ENCODE measurements at places on chromosomes 13 and 19. TPM values are rescaled to one million over a fixed set of nuclear protein-coding genes. Genes with fewer than 3 reads are reported as not detected.

- DNase-seq, result no peak
Observed at GRCh38 chr19:45764475-45764874, 4.6 kb downstream of the SIX5 start.

- DNase-seq, result no peak
Observed at GRCh38 chr13:96898646-96899254, 95.5 kb downstream of the OXGR1 start.

DNA sequence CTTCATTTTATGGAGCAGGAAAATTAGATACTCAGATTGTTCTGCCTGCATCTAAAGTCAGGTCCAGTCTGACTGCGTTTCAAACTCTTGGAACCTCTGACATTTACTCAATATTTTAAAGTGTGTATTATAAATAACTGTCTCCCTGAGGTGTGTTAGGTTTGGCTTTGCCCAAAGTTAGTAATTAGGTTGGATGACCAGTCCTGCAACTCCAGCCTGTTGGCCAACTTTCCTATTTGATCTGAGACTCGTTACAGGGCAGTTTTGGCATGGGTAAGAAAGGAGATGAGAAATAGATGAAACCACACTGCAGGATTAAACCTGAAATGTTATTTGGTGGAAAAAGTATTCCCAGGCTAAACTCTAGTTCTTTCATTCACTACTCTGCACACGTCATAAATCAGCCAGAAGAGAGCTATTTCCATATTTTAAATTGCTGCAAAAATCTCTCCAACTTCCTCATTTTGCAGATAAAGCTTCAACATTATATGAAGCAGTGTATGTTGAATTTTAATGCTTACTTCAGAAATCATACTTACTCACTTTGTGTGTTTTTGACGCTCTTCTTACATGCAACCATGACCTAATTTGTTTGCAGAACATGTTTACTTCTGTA lies 357.1 kb downstream of the DCT start:
- no peak for DNase-seq

DNA sequence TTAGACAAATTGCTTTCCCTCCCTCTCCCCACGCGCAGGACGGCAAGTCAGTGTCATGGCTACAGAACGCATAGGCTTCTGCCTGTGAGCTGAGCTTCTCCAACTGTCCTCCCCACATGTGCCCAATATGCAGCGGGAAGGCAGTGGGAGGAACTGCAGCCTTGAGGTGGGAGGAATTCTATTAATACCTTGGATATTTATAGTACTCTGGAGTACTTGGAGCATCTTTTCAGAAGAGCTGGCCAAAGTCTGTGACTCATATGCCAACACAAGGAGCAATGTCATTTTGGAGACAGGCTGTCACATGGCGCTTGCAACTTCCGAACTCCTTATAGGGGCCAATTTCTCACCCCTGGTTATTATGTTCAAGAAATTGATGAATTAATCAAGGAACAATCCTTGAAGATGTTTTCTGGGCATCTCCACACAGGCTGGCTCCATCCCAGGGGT lies 245.0 kb upstream of the SERP2 start:
- peak; percentile 85 for DNase-seq

DNA sequence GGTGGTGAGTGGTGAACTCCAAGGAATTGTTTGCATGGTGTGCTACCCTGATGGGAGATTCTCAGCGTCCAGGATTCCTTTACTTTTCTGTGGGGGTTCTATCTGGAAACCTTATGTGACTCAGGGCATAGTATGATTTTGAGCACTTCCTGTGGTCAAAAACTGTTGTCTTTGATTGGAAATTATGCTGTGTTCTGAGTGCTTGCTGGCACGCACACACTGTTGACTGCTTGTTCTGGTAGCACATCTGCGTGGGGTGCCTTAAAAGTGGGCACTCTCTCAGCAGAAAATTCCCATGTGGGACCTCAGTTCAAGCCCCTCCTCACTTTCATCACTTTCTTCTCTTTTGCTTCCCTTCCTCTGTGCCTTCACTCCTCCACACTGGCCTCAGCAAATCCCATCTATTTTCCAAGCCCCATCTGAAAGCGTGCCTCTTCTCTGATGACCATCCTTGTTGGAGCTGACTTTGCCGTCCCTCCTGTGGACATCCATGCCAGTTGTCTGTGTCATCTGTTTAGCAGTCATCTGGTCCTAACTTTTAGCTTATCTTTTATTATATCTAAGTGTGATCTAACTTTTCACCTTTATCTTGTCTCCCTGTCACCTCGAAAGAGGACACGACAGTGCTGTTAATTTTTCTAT lies 56.4 kb upstream of the NPAS1 start:
- DNase-seq, result peak; percentile 96

- DNase-seq, result no peak
Observed at GRCh38 chr19:2500841-2501261, 24.9 kb downstream of the GADD45B start.

DNA sequence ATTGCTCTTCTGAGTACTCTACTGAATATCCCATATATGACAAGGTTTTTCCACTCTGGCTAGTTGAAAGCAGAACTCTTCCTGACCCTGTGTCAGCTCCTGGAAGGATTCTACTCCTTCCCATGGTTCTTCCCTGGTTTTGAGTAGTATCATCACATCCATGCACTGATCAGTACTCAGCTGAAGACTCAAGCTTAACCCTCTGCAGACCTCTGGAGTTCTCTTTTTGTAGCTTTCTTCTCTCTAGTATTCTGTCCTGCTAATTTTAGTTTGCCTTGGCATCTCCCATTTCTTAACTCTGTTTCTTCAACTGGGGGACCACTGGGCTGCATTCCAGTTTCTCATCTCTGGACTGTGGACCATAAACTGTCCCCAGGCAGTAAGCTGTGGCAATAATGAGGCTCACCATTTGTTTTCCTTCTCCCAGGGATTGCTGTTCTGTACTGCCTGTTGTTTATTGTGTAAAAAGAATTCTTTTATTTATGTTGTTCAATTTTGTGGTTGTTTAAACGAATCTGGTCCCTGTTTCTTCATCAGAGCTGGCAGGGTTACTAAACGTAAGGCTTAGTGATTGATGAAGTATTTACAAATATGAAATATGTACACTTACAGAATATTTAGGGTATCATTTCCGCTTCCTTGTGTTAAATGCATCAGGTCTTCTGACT lies 19.7 kb downstream of the LPAR6 start:
- no peak for DNase-seq

DNA sequence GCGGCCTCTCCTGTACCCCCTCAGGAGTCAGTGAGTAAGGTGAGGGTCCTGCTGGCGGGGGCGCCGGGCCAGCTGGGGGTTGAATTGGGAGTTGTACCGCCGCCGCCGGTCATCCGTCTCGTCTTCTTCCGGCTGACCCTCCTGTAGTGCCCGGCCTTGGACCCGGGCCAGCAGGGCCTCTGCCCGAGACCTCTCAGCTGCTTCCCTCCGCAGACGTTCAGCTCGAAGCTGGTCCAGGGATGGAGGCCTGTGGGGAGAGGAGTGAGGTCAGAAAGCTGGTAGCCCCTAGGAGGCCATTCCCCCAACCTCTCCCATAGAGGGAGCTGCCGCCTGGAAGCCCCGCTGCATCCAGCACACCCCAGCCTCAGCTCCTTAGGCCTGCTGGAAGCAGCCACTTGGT lies 3.8 kb downstream of the LENG1 start:
- DNase-seq, result no peak

GRCh38 chr19:32627714-32628270 lies 46.8 kb downstream of the PDCD5 start:
- DNase-seq, result no peak

- no peak for DNase-seq
Observed at GRCh38 chr19:15869873-15870272, 28.0 kb downstream of the CYP4F2 start.

- no peak for DNase-seq
Observed at GRCh38 chr13:54705738-54706137, 1677.1 kb downstream of the OLFM4 start.

GRCh38 chr19:2039089-2039958 lies 11.7 kb downstream of the MKNK2 start:
- no peak for DNase-seq

- no peak for DNase-seq
Observed at GRCh38 chr13:58907347-58907746, 1256.4 kb downstream of the DIAPH3 start.

DNA sequence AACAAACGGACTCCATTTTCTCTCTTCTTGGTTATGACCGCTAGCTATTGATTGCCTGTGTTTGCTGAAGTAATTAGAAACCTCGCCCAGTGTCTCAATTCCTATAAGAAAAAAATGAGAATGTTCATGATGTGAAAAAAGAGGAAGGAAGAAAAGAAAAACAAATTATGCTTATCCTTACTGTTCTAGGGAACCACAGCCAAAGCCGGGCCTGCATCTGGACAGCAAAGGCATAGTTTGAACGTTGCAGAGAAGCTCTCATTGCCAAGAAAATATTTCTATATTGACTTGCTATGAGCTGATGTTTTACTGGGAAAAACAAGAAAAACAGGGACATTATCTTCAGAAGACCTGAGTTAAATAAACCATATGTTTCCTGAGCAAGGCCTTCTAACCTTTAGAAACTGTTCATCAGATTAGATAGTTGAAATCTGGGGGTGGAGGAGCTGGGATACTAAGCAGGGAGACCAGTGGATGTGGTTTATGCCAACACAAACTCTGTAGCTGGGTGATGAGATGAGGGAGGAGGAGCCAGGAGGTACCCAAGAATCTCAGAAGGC lies 55.0 kb downstream of the EFNB2 start:
- no peak for DNase-seq

GRCh38 chr13:49374585-49375290 lies 69.1 kb downstream of the CAB39L start:
- DNase-seq, result peak; percentile 88

DNA sequence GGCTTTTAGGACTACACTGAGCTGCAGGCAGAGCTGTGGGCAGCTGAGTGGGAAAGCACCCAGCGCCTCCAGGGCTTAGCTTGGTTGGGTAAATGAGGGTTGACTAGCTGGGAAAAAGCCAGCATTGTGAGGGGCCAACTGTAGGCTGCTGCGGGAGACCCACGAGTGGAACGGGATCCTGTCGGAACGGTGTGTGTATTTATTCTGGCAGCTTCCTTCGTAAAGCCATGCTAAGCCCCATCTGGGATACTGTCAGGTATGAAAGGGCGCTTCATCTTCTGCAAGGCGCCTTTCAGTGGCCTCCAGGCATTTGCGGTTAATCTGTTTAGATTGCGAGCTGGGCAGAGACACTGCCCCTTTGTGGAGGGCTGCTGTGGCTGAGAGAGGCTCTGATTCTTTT lies 39.5 kb upstream of the CNMD start:
- DNase-seq, result no peak

GRCh38 chr19:7381073-7381390 lies 32.3 kb downstream of the ARHGEF18 start:
- DNase-seq, result no peak

DNA sequence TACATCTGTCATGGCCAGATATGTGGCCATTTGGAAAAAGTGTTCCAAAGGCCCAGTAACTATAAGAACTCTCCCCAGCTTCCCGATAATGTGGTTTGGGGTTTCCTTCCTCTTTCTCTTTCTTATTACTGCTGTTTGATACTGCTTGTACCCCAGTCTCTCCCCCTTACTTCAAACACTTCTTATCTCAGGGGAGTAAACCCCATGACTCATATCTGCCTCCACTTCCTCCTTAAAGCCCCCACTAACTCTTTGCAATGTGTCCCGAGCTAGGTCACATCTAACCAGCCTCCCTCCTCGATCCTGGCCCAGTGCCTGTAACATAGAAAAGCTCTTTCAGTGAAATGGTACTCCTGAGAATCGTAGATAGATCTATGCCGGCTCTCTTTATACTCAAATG lies 82.4 kb upstream of the STARD13 start:
- DNase-seq, result no peak

DNA sequence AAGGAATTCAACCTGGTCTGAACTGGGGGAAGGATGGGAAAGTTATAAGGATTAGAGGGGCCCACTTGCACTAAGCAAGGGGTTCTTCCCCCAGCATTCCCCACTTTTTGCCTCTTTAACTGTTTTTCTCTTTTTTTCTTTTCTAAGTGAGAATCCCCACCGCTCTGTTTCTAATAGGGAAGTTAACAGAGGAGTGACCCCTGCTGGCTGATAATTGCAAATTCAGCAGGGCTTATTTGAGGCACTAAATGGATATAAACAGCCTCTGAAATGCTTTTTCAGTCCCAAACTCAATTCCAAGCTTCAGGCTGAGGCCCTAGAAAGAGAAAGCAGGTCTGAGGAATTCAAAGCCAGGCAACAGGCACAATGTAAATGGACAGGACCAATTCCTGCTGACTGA lies 38.2 kb upstream of the CEACAM21 start:
- DNase-seq, result peak; percentile 51

DNA sequence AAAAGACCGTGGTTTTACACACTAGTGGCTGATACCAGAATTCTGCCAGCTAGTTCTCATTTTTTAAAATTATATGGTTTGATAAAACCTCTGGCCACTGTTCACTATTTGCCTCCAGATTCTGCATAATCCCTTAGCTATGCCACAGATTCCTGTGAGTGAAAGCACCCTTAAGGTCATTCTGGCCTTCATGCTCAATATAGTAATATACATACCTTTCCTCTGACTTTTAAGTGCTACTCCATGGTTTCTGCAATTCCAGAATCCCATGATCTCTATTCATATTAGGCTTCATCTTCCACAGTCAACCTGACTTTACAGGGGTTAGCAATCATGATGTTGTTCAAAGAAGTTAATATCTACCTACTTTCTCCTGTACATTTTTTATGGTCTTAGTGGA lies 274.1 kb upstream of the EDNRB start:
- peak; percentile 80 for DNase-seq

DNA sequence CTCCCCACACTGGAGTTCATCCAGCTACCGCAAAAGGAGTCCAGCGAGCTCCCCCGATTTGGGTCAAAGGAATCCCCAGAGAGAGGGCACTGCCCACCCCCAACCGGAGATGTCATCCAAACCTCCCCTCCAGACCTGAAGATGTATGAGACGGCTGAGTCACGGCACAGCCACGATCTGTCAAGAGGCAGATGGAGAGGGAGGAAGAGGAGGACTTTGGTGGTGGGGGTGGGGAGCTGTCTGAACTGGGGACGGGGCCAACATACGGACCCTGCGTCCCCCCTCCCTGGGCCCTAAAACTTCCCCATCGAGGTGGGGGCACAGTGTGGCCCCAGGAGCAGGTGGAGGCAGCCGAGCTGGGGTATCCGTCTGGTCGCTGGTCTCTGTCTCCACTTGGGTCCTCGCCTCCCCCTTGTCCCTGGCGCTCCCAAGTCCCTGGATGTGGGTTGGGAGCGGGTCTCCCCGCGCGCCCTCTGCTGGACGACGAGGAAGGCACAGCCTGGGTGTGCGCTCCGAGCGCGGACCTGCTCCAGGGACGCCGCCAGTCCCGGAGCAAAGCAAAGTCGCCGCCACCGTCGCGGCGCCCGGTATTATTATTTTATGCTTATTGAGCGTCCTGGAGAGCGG lies 3.8 kb downstream of the PDE4A start:
- peak; percentile 82 for DNase-seq

Gene KIR3DL1
- polyA plus RNA-seq, result not detected

Gene GRIN2D
- 0.10 TPM for polyA plus RNA-seq

Gene NDUFA7
- 108 TPM for polyA plus RNA-seq

Gene VSTM2B
- not detected for polyA plus RNA-seq

Gene LILRB4
- polyA plus RNA-seq, result not detected

Gene FUT2
- 0.24 TPM for polyA plus RNA-seq

Gene ZNF813
- polyA plus RNA-seq, result 1.4 TPM

Gene EID2B
- polyA plus RNA-seq, result 3.2 TPM

Gene LRRC4B
- not detected for polyA plus RNA-seq

Gene DIRAS1
- 2.6 TPM for polyA plus RNA-seq

Gene ERICH4
- not detected for polyA plus RNA-seq

Gene AKT2
- polyA plus RNA-seq, result 42.5 TPM

Gene ODAD3
- 0.95 TPM for polyA plus RNA-seq

Gene FCGBP
- polyA plus RNA-seq, result not detected

Gene KLK8
- polyA plus RNA-seq, result not detected
